ENCODE measurements at places on chromosomes 12 and 14.

DNA sequence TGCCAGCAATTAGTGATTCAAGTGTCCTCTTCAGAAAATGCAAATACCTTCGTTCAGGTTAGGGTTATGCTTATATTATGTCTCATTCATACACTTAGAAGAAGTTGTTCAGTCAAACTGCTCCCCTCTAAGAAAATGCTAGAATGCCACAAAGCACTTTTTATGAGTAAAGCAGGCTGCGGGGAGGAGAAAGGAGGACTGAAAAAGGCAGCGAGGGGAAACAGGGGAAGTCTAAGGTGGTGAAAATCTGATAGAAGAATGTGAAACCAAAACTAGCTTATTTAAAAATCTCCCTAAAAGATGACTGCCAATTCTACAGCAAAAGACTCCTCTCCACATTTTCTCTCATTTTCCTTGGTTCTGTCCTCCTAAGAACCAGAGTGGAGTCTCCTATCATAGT lies 70.1 kb downstream of the PRKD1 start:
- DNase-seq = no peak

DNA sequence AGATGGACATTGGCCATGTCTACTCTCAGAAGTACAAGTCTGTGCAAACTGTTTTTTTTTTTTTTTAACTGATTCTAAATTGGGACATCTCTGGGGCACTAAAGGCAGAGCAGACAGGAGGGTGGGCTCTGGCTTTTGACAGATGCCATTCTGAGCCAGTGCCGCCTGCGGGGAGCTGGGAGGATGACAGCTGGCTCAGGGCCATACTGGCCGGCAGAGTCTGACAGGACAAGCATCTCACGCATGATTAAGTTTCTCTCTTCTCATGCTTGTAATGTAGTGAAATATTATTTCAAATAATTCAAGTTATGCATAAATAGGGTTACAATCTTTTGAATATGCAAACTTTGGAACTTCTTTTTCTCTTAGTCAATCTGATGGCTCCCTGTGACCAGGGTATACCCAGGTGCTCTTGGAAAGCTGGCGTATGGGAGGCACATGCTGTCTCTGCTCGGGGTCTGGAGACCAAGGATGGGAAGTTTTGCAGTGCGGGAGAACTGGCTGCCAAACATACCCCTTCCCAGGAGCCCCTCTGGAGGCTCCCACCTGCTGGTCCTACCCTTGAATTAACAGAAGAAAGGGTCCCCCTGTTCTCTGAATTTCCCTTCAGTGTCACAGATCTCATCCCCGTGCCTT lies 7.6 kb downstream of the CDCA4 start:
- DNase-seq = no peak

DNA sequence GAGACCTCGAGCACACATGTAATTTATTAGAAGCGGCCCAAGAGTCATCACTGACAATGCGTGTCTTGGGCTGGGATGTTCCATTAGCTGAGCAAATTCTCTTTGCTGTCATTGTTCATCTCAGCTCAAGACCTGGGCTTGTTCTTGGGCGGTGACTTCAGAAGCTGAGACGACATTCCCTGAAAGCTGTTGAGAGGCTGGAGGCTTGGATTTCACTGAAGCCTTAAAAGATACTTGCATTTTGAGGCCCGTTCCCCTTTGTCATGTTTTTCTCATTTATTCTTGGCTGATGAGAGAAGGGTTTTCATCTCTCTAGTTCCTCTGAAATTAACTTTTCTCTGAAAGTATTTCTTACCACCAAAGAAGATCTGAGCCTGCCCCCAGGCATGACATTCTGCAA lies 16.6 kb upstream of the SUSD6 start:
- DNase-seq = no peak

DNA sequence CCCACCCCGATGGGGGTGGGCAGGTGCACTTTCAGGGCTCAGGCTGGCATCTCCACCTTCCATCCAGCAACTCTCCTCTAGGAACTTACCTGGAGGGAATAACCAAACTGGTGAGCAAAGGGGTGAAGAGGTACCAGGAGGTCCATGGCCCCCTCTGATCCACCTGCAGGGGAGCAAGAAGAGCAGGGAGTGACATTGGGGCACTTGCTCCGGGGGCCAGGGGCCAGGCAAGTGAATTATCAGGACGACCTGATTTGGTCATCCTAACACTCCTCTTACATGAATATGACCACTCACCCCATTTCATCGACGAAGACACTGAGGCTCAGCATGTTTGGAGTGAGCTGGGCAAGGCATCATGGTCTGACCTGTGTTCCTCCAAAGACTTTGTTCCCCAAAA lies 6.0 kb downstream of the DIO3 start:
- no peak for DNase-seq

DNA sequence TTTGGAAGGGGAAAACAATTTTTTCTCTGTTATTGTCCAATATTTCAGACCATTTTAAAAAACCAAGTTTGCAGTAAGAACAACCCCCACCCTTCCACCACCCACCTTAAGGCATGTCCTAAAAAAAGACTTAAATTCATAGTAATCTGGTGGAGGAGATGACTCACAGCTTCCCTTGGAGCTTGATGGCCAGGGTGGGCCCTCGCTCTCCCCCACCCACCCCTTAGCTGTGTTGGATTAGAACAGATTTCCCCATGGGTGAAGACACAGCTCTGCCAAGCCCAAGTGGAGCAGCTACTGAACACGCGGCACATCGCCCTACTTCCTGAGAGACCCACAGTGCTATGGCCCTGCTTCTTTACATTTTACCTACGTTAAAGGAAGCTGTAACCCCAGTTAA lies 140.3 kb downstream of the GCH1 start:
- no peak for DNase-seq

- no peak for DNase-seq
Observed at GRCh38 chr14:96085369-96085768, 46.2 kb downstream of the C14orf132 start.

DNA sequence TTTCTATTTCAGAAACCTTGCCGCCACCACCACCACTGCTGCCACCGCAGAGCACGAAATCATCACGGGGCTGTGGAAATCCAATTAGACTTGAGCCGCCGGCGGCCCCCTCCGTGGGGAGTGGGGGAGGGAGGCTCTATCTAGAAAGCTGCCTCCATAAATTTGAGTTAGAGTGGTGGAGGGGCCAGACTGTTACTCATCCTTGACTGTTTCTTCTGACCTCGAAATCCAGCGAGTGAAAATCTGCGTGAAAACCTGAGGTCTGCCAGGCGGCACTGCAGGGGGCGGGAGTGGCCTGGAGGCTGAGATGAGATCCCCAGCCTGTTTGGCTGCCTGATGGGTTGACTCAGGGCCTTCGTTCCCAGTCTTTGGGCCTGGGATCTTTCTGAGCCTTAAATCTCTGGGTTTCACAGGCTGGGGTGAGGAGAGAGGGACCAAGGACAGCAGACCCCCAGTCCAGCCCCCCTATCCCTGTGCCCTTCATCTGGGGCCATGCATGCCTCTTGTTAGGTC lies 29.9 kb downstream of the TSPAN9 start:
- DNase-seq = no peak

DNA sequence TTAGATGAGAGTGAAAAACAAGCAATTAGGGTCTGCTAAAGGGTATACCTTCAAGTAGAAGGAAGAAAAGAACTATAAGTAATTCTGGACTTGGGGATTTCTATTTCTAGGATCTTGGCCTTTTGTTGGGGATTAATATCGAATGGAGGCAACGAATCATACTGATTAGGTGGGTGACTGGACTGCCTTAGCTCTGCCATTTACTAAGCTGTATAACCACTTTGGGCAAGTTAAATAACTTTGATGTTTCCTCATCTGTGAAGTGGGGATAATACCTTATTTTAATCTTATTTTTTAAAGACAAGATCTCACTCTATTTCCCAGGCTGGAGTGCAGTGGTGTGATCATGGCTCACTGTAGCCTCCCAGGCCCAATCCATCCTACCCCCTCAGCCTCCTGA lies 6.6 kb downstream of the IKBIP start:
- no peak for DNase-seq

GRCh38 chr12:50234347-50234746 lies 49.0 kb downstream of the LIMA1 start:
- DNase-seq = no peak

DNA sequence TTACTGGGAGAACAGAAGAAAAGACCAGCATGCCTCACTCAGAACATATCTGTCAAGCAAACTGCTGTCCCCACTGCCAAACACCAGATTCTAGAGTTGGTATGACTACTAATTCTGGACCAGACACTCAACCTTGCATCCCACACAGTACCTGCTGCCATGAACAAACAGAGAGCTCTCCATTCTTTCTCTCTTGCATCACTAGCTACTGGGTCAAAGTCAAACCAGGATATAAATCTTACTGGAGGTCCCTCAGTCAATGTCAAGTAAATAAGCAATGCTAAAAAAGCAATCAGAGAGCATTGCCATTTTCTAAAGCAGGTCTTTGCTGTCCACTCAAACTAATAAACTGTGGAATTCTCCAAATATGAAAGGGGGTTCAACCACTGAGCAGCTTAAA lies 452.4 kb upstream of the SEL1L start:
- DNase-seq = no peak

GRCh38 chr12:49942921-49943624 lies 7.5 kb upstream of the AQP2 start:
- DNase-seq = no peak

- DNase-seq = no peak
Observed at GRCh38 chr14:32230181-32230580, 27.1 kb upstream of the RNU6-8 start.
